SK-N-SH (cell line): ENCODE measurements at places on chromosomes 3 and 15. TPM values are rescaled to one million over a fixed set of nuclear protein-coding genes. Genes with fewer than 3 reads are reported as not detected.

DNA sequence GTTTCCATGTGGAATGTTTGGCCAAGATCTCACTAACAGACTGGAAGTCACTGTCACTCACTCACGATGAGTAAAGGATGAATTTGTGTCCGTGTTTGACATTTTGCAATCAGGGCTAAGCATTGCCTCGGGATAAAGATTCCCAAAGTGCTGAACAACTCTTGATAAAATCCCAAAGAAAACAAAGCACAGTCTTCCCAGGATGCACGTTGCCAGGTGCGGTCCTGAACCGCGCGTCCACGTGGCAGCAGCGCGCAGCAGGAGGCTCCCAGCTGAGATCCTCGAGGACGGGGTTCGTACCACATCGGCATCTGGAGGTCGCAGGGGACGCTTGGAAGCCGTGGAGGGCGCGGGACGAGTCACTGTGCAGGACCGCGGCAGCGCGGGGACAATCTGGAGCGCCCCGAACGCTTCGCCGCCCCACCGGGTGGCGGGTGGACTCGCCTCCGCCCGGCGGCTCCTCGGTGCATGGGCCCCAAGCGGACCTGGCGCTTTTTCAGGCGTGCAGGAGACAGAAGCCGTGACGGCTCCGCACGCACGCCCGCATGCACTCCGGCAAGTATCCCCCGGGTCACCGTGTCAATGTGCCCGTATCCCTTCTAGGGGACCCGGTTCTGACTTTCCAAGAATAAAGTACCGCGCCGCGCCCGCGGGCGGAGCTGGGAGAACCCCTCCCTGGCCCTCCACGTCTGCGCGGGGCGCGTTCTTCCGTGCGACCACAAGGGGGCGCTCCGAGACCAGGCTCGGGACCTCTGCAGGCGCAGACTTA is 17.7 kb downstream of the CPN2 start:
- DNase-seq: peak; percentile 90

- no peak for DNase-seq
These were observed 123.8 kb downstream of the GMNC start for GRCh38 chr3:190738636-190739155.

- no peak for DNase-seq
These were observed 25.9 kb downstream of the TMCC1 start for GRCh38 chr3:129867506-129868124.

DNA sequence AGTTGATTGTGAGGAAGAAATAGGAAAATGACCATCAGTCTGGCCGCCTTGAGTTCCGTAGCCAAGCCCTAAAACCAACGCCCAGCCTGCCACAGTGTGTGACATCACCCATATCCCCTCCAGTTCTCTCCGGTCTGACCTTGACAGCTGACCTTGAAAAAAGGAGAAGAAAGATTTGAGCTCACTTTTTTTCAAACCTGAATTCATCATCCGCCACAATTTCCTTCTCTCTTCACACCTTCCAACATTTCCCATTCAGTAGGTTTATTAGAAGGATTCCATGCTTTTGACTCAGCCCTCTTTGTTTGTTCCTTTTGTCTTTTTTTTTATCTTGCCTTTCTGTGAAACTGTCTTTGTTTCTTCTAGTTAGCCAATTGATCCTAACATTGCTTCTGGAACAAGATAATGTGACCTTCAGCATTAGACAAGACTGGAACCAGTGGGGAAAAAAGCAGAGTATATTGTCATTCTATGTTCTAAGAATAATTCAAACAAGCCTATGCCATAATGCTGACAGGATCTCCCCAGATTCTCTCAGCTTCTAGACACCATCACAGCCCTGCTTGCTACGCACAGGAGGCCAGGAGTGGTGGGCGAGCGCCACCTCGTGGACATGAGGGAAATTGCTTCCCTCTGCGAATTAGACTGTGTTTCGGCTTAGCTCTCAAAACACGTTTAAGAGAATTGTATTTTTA is 283.1 kb downstream of the FGF12 start:
- peak; percentile 53 for DNase-seq

GRCh38 chr3:122310361-122310760 is 14.7 kb upstream of the CSTA start:
- no peak for DNase-seq

GRCh38 chr15:89799011-89799911 is 15.4 kb downstream of the ANPEP start:
- peak; percentile 17 for DNase-seq

- DNase-seq: no peak
These were observed 21.1 kb upstream of the BDH1 start for GRCh38 chr3:197576838-197577237.

PPP1R14D gene
- polyA plus RNA-seq: not detected in 2 replicates

IQCH gene
- polyA plus RNA-seq: 0.81 and 1.0 TPM in 2 replicates
